ENCODE measurements at places on chromosomes 5 and 9.

DNA sequence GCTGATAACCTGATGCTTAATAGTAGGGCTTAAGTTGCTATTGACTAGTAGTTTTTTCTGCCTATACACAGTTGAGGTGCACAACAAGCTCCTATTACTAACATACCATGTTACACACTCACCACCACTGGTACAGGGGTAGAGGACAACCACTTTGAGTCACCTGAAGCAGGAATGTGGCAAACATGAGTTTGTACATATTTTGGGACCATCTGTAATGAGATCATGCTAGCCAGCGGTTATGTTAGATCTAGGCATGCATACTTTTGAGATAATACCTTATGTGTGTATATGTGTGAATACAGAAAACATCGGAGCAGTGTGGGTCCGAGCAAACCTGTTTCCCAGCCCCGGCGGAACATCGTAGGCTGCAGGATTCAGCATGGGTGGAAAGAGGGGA is 72.8 kb upstream of the NXNL2 start:
- DNase-seq, result no peak

- no peak for DNase-seq
These were observed 37.6 kb downstream of the SVEP1 start for GRCh38 chr9:110541950-110542349.

DNA sequence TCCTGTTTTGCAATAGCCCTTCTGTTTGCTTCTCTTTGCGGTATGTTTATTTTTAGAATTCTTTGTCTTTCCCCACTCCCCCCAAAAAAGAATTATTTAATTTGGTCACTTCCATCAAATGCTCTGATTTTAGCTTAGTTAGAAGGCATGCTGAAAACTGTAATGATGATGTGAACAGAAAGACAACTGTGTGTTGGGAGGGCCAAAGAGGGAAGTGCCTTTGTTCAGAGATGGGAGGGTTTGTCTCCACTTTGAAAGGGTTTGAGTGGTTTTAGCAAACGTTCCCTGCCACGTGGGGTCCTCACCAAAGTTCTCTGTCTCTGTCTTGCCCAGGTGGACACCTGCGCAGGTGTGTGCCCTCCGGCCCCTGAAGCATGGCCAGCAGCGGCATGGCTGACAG is 41.9 kb downstream of the SYK start:
- DNase-seq, result no peak

- DNase-seq, result no peak
These were observed 35.9 kb downstream of the STOM start for GRCh38 chr9:121333950-121334773.

DNA sequence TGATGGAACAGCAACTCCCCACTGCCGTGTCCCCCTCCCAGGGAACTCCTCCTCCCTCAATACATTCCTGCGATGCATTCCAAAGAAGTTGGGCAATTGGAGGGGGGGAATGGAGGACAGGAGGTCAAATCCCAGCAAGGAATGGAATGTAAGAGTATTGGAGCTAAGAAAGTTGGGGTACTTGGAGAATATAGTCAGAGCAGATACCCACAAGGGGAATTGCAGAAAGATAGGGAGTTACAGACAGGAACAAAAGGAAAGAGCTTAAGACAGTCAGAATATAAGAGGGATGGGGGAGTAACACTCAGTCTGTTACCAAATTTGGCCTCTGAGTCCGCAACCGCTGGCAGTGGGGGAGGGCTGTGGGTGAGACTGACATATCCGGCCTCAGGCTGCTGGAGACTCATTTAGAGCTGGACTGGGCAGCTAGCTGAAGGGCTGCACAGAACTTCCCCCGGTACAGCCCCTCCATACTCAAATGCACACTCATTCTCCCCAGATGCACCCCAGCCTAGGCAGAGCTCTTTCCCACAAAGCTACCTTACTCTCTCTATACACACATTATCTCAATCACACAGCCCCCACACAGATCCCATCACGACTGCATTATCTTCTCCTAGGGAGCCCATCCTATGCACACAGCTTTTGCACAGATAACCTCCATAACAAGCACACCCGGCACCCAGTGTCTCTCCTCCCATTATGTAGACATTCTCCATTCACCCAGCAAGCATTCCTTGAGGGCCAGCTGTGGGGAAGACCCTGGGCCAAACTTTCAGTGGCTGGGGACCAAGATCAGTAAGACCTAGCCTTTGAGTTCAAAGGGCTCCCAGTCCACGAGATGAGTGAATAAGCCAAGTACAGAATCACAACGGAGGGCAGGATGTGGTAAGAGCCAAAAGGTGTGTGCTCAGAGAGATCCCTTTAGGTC is 3.7 kb downstream of the TLN1 start:
- peak; percentile 10 for DNase-seq

DNA sequence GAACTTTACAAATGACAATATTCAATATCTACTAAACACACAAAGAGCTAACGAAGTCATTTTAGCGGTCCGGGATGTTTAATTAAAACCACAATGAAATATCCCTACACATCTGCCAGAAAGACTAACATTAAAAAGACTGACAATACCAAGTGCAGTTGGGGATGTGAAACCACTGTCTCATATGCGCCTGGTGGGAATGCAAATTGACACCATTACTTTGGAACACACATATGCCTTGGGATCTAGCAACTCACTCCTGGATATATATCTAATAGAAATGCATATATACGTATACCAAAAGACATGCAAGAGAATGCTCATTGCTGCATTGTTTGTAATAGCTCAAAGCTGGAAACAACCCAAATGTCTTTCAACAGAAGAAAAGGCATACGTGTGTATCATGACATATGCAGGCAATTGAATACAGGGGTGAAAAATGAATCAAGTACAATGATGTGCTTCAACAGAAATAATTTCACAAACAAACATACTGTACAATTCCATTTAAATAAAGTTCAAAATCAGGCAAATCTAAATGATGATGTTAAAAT is 153.3 kb downstream of the CARTPT start:
- DNase-seq, result no peak

DNA sequence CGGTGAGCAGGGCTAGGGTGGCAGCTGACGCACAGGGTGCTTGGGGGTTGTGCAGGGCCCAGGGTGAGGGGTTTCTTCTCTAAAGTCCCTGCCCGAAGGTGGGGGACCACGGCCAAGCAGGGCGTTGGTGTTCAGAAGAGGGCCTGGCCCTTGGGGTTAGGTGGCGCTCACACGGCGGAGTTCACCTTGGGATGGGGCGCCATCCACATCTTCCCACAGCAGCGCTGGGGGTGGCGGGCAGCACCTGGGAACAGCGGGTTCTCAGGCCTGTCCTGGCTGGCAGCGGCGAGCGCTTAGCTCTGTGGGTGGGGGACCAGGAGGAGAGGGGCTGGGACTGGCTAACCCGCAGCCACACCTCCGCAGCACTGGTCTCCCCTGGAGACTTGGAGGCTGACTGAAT is 6.1 kb downstream of the GPSM1 start:
- no peak for DNase-seq

DNA sequence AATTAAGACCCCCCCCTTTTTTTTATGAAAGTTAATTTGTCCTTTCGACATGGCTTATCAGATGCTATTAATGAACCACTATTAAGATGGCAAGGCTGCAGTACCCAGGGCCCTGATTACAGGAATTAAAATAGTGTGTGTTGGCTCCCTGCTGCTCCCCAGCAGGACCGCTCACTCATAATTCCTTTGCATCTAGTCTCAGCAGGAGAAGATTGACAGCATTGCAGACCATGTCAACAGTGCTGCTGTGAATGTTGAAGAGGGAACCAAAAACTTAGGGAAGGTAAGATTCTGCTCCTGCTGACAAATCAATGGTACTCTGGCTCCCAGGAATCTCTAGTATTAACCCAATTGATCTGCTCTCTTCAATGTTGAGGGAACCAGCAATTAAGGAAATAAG is 61.0 kb downstream of the STX17 start:
- DNase-seq, result no peak

DNA sequence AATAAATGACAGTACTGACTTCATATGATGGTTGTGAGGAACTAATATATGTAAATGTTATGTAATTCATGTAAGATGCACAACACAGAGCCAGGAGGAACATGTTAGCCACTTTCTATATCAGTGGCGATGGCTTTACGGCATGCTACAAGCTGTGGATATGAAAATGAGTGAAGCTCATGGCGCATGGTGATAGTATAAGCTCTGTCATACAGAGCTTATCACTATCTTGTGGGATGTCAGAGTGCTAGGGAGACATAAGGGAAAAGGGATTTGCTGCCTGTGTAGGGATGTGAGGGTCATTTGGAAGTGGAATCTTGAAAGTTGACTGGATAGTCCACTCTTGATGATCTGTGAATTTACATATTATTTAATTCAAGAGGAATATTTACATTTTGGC is 13.6 kb downstream of the CPEB4 start:
- no peak for DNase-seq

GRCh38 chr5:53243403-53243802 is 133.8 kb upstream of the MOCS2 start:
- no peak for DNase-seq

DNA sequence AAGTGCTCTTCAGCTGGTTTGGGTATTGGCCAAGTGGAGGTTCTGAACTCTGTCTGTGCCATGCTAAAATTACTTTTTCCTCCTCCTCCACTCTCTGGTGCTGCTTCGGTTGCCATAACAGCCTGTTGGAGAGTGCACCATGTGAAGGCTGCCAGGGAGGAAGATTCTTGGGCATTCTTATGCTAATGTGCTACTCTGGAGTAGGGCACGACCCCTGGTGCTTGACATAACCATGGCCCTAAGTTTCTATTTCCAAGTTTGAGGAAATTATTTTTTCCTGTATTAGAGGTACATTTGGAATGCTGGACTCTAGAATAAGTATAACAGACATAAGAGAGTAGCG is 111.6 kb downstream of the ARHGAP26 start:
- DNase-seq, result no peak

- DNase-seq, result no peak
These were observed 16.9 kb upstream of the NANS start for GRCh38 chr9:98039607-98040017.

- DNase-seq, result no peak
These were observed 42.7 kb upstream of the ANGPTL2 start for GRCh38 chr9:127165116-127165515.

DNA sequence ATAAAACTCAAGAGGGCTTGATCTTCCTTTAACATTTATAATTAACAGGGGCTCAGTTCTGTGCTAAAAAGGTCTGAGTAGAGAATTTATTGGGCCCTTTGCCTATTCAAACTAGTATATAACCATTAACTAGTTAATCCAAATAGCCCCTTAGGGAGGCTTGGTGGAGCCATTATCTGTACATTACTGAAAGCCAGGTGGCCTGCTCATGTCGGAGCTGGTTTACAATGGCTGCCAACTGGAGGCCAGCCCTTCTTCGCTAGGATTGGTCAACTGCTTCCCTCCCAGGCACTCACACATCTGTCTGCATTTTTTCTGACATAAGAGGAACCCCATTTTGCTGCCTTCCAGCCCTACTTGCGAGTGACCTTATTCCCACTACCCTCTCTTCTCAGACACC is 30.4 kb upstream of the NDFIP1 start:
- DNase-seq, result no peak

DNA sequence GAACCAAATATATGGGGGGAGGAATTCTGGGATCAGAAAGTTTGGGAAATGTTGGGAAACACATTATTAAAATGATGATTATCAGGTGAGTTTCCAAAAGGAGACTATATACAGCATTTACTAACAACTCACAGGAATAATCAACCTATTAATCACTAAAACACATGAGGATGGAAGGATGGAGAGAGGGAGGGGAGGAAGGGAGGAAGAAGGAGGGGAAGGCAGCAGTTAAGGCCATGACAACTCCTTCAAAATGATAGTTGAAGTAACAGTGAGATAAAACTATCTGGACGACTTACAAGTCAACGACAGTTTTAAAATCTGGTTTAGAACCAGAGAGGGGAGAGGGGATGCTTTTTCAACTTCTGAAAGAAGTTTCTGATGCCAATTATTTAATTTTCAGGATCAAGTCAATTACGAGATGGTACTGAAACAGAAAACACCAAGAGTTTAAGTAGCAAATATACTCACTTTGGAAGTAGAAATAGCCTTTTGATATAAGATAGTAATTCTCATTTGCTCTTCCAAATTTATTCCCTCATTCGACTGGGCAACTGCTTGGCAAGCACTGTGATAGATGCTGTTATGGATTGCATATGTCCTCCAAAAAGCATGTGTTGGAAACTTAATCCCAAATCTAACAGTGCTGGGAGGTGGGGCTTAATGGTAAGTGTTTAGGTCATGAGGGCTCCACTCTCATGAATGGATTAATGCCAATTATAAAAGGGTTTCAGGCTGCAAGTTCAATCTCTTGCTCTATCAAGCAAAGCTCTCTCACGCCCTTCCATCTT is 30.4 kb downstream of the FBXW11 start:
- no peak for DNase-seq

DNA sequence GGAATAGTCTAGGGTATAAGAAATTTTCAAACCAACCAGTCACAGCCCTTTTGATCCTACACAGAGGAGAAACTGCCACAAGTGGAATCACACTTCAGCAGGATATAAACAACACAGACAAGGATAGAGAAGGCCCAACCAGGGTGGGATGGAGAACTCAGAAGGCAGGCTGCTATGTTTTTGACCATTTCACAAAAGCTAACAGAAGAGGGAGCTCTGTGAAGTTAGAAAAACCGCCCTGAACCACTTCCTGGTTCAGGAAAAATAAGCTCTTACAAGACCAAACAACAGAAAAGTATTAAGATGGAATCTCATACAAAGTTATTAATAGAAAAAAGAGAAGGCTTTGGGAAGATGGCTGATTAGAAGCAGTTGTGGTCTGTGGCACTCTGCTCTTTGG is 960 bp upstream of the IFNB1 start:
- no peak for DNase-seq

GRCh38 chr5:14269395-14269794 is 126.3 kb downstream of the TRIO start:
- DNase-seq, result no peak

- no peak for DNase-seq
These were observed 902.4 kb downstream of the NR2F1-AS1 start for GRCh38 chr5:92678640-92679039.

- no peak for DNase-seq
These were observed 11.4 kb upstream of the GRIN1 start for GRCh38 chr9:137127301-137128157.

GRCh38 chr5:150274811-150275210 is 14.8 kb downstream of the CAMK2A start:
- DNase-seq, result no peak

DNA sequence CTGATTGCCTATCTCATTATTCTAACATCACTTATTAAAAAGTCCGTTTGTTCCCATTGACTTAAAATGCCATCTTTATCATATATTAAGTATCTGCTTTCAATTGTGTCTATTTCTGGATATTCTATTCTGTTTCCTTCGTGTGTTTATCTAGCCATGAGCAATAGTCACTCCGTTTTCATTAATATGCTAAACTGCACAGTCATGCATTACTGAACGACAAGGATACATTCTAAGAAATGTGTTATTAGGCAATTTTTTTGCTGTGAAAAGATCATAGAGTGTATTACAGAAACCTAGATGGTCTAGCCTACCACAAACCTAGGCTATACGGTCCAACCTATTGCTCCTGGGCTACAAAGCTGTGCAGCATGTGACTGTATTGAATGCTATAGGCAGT is 482.9 kb downstream of the IRX1 start:
- DNase-seq, result no peak

GRCh38 chr9:13358128-13358527 is 78.6 kb upstream of the MPDZ start:
- DNase-seq, result no peak
